Spleen (tissue), 13 donors: ENCODE measurements at places on chromosomes 1 and 21. TPM values are rescaled to one million over a fixed set of nuclear protein-coding genes. Genes with fewer than 3 reads are reported as not detected.

GRCh38 chr1:3441880-3442279 is 12.6 kb upstream of the ARHGEF16 start:
- DNase-seq = no peak

DNA sequence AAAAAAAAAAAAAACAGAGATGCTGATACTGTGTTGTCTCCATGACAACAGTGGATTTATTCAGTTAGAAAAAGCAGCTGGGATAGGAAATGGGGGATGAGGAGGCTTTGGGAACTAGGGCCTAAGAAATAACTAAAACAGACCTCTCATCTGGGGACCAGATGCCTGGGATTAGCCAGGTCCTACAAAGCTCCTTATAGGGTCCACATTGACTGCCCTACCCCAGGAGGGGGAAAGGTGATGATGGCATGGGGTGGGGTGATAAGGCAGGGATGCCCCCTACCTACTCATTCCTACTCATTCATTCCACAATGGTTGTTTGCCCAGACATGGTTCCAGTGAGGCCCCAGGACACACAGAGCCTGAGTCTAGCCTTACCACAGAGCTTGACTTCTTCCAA is 131.2 kb downstream of the PLXNA2 start:
- DNase-seq = no peak

GRCh38 chr21:44820851-44821250 is 3.0 kb upstream of the SUMO3 start:
- DNase-seq = no peak

DNA sequence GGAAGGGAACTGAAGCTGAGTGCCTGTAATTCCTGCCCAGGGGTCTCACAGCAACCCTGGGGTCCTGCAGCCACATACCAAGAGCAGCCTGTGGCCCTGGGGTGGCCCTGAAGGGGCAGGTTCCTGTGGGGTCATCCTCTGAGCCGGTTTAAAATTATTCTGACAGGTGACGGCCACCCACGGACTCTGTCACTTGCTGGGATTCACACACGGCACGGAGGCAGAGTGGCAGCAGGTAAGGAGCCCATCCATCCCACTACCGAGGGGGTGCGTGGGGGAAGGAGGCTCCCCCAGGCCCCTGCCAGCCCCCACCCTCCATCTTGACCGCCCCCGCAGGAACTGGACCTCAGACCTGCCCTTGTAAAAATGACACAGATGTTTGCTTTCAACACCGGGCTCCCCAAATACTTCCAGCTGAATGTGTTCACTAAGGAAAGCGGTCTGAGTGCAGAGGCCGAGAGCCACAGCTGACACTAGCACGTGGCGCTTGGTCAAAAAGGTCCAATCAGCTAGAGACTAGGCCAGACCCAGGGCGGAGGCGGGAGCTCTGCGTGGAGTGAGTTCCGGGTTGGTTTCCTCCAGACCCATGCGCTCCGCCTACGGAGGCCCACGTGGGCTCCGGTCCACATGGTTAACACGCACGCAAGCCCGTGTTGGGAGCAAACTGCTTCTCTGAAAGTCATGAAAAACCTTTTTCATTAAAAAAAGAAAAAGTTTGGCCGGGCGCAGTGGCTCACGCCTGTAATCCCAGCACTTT is 10.0 kb downstream of the YBEY start:
- DNase-seq = peak; percentile 92

The SLAMF6 gene
- total RNA-seq = 36.2 TPM

The GLRX2 gene
- 13.9 TPM for total RNA-seq

The CLDN14 gene
- total RNA-seq = 0.70 TPM

DNA sequence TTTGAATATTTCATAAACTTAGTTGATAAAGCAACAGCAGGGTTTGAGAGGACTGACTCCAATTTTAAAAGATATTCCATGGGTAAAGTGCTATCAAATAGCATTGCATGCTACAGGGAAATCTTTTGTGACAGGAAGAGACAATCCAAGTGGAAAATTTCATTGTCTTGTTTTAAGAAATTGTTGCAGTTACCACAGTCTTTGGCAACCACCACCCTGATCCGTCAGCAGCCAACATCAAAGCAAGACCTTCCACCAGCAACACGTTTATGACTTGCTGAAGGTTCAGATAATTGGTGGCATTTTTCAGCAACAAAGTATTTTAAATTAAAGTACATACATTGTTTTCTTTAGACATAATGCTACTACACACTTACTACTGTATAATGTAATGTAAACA is 47.8 kb downstream of the ADGRL4 start:
- no peak for DNase-seq

DNA sequence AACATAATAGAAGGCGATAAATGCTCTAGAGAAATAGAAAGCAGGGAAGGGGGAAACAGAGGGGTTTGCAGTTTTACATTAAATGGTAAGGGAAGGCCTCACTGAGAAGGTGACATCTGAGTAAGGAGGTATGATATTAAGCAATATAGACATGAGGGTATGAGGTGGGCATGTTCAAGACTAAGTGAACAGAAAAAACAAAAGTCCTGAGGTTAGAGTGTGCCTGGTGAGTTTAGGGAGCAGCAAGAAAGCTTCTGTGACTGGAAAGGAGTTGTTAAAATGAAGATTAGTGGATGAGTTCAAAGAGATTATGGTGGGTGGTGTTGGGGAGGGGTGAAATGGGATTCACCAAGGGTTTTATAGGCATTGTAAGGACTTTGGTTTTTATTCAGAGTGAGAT is 8.6 kb downstream of the RPRD2 start:
- DNase-seq = no peak
